Left cardiac atrium (tissue), 4 donors: ENCODE measurements at places on chromosomes 2 and 18. TPM values are rescaled to one million over a fixed set of nuclear protein-coding genes. Genes with fewer than 3 reads are reported as not detected.

ELOA2 gene
- total RNA-seq, result not detected

- peak; percentile 19 for DNase-seq
Observed at GRCh38 chr2:238910751-238911351, 63.0 kb downstream of the TWIST2 start.

GRCh38 chr18:28174181-28174905 is 2.6 kb downstream of the CDH2 start:
- DNase-seq, result no peak

GRCh38 chr2:138269765-138270164 is 231.8 kb upstream of the SPOPL start:
- DNase-seq, result no peak

DNA sequence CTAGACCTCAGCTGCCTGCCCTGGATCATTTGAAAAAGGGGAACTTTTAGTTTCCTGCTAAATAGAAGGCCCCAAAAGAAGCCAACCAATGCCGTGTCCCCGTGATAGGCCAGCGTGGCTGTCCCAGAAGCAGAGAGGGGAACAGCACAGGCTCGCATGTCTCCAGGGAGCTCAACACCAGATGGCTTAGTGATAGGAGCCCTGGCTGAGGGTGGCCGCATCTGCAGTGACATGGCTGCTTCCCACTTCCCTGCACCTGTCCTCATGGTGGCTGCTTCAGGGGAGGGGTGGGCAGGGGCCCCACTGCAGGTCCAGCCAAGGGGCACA is 79.6 kb downstream of the MBP start:
- no peak for DNase-seq

DNA sequence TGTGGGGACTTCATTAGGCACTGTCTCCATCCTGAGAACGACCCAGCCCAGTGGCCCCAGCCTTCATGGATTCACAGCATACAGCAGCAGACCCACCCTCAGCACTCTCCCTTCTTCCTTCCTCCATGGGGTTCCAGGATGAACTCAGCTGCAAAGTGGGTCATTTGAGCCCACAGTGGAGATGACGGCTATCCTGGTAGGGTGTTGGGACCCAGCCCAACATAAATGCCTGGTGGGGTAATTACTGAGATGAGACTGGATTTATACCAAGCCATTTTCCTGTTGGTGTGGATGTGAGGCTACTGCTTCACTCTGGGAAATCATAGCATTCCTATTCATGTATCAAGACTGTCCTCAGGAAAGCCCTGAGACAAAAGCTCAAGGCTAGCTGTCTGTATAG is 536.7 kb upstream of the TNP1 start:
- no peak for DNase-seq
